ENCODE measurements at places on chromosomes 5 and 9. TPM values are rescaled to one million over a fixed set of nuclear protein-coding genes. Genes with fewer than 3 reads are reported as not detected.

GRCh38 chr5:144335561-144335960, 164.9 kb downstream of the KCTD16 start:
- no peak for DNase-seq

DNA sequence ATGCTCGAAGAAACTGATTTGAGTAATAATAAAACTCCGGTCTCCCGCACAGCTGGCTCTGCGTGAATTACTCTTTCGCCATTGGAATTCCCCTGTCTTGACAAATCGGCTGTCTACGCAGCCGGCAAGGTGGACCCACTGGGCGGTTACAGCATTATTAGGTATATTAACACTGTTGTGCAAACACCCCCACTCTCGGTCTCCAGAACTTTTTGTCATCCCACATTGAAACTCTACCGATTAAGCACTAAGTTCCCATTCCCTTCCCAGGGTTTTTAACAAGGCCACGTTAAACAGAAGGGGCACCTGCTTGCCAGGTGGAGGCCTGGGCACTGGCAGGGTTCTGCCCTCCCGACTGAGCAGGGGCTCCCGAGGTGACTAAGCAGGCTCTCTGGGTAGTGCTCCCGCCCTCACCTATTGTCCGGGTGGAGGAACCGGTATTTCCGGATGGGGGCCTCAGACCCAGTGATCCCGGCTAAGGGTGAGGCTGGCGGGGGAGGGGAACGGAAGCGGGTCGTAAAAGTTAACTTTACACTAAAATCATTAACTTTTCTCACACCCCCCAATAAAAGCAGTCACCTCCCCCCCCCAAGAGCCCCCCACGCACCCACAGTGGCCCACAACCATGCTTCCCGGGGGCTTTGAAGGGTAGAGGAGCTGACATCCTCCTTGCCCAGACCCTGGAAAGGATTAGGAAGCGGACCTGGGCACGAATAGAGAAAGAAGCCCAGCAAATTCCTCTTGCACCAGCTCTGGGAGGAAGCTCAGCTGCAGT, 53.5 kb upstream of the TJP2 start:
- DNase-seq: peak; percentile 91

DNA sequence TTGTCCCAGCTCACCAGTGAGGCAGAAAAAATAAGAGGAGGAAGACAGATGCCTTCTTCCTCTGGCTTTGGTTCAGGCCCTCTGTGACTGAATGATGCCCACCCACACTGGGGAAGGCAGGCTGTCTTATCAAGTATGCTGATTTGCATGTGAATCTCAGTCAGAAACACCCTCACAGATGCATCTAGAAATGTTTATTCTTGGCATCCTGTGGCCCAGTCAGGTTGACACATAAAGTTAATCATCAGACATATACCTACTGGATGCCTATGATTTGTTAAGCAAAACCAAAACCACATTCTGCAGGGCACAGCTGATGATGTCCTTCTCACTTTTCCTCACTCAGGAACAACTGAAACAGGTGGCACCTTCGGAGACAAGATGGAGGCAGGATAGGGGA, 243.4 kb upstream of the KCNN2 start:
- DNase-seq: no peak

GRCh38 chr5:163190784-163191183, 246.6 kb upstream of the CCNG1 start:
- no peak for DNase-seq

DNA sequence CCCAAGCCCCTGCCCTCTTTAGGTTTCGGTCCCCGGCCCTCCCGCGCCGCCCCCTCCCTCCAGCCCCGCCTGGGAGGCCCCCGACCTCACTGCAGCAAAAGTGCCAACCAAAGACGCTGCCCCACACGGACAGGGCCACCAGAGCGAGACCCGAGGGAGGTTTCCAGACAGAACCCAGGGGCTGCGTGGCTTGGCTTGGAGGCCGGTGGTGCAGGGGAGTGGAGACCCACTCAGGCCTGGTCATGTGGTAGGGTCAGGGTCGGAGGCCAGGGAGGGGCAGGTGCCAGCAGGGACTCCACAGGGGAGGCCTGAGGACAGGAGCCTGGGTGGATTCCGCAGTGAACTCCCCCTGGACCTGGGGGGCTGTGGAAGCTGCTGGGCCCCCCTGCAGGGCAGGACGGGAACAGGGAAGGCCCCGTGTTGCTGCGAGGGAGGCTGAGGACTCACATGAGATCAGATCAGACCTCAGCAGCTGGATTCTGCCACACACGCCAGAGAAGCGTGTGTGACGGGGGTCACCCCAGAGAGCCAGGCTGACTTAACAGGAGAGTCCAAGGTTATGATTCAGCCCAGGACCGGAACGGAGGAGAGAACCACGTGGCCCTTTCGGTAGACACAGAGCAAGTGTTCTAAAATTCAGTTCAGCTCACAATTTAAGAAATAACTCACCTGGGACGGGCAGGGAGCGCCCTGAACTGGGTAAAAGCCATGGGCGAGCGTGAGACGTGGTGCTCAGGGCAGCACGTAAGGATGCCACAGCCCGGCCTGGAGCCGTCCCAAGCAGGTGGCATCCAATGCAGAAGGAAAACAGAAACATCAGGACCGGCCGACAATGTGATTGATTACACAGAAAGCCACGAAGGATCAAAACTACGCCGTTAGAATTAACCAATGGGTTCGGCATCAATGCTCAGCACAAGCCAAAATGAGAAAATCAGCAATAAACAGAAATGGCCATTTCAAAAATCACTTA, 38.9 kb downstream of the EXD3 start:
- DNase-seq: no peak

The FAM120AOS gene
- polyA plus RNA-seq: 62.4 TPM

The PCDHGB5 gene
- polyA plus RNA-seq: 0.30 TPM

The PSAT1 gene
- 85.7 TPM for polyA plus RNA-seq

All from hepatocyte (in vitro differentiated cells).